ENCODE measurements at places on chromosomes 7 and 10. TPM values are rescaled to one million over a fixed set of nuclear protein-coding genes. Genes with fewer than 3 reads are reported as not detected.

The NKX2-3 gene
- not detected for total RNA-seq

DNA sequence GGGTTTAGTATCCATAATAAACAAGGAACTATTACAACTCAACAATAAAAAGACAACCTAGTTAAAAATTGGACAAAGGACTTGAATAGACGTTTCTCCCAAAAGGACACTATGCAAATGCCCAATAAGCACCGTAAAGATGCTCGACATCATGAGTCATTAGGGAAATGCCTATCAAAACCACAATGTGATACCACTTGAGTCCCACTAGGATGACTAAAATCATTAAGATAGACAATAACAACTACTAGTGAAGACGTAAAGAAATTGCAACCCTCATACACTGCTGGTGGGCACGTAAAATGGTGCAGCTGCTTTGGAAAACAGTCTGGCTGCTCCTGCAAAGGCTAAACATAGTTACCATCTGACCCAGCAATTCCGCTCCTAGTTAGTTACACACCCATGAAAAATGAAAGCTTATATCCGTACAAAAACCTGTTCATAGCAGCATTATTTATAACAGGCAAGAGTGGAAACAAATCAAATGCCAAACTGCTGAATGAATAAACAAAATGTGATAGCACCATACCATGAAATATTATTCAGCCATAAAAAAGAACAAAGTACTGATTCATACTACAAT lies 17.3 kb downstream of the CCDC3 start:
- H3K4me3 ChIP-seq: no peak overlapping the region
- H3K27ac ChIP-seq: no peak overlapping the region
- H3K4me1 ChIP-seq: peaks cover 2% of the 10 kb centered on the region
- DNase-seq: no peak
- H3K27me3 ChIP-seq: peaks cover 13% of the 10 kb centered on the region

- H3K27me3 ChIP-seq: no peaks in the 10 kb centered on the region
- peak overlapping the region; percentile 77 for H3K27ac ChIP-seq
- peaks cover 30% of the 10 kb centered on the region for H3K36me3 ChIP-seq
- H3K4me3 ChIP-seq: peak overlapping the region; percentile 44
- H3K4me1 ChIP-seq: peaks cover 6% of the 10 kb centered on the region
- peak; percentile 47 for DNase-seq
These were observed 13.9 kb downstream of the PRSS2 start for GRCh38 chr7:142784716-142785115.

The NRCAM gene
- 0.60 TPM for total RNA-seq

DNA sequence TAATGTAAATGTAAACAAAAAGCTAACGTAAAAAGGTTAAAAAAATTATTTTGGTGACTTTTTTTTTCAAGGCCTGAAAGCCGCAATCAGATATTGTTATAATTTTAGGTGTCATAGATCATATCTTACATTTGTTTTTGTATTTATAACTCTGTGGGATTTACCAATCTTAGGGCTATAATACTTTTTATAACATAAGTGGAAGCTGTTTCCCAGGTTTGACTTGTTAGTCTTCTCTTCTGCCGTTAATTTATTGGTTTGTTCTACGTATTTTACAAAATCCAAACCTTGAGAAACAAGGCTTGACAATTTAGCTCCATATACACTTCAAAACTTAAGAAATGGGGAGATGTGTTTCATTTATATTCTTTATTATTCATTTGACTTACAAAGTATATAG lies 119.4 kb downstream of the EVX1 start:
- peaks cover 13% of the 10 kb centered on the region for H3K27me3 ChIP-seq
- H3K27ac ChIP-seq: no peak overlapping the region
- H3K4me3 ChIP-seq: no peak overlapping the region
- H3K36me3 ChIP-seq: no peaks in the 10 kb centered on the region
- DNase-seq: no peak
- H3K4me1 ChIP-seq: no peaks in the 10 kb centered on the region

DNA sequence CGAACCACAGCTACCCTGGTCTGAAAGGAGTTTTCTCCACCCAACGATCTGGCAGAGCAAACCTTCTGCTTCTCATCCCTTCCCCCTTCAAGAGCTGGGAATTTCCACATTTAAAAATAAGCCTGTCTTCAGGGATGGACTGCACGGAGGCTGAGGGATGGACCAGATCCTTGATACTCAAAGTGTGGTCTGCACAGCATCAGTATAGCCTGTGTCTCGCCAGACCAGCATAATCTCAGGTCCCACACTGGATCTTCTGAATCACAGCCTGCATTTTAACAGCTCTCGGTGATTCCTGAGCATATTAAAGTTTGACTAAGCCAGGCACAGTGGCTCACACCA lies 7.1 kb downstream of the KCNMA1 start:
- no peaks in the 10 kb centered on the region for H3K4me1 ChIP-seq
- DNase-seq: no peak
- H3K36me3 ChIP-seq: no peaks in the 10 kb centered on the region
- peaks cover 15% of the 10 kb centered on the region for H3K27me3 ChIP-seq

- DNase-seq: no peak
- H3K4me3 ChIP-seq: no peak overlapping the region
- no peaks in the 10 kb centered on the region for H3K36me3 ChIP-seq
- no peak overlapping the region for H3K27ac ChIP-seq
These were observed 11.3 kb upstream of the HGF start for GRCh38 chr7:81780914-81781693.

DNA sequence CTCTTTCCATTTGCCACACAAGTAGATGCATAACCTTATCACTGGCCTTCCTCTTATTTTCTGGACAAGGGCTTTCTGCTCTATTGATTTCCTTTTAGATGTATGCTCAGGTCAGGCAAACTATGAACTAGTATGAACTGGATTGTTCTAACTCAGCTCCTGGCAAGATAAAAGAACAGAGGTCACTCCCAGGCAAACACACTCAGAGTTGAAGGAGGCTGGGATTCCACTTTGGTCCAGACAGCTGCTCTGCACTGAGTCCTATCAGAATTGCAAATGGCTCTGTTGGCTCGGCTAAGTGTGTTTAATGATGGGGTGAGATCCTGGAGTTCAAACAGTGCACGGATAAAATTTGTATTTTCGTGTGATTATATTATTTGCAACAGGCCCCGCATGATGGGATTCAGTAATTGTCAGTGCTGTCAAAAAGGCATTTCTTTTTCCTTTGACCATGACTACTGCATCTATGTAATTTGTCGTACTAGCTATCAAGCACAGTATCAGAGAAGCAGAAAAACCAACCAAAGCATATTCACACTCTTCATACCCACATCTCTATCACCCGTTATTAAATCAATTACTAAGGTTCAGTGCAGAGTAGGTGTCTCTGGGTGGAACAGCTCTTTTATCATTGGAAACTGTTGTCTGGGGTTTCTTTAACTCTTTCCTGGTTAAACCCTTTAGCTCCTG lies 288.1 kb upstream of the PRKCQ start:
- no peak for DNase-seq
- H3K4me3 ChIP-seq: no peak overlapping the region
- H3K27ac ChIP-seq: no peak overlapping the region
- no peaks in the 10 kb centered on the region for H3K27me3 ChIP-seq
- no peaks in the 10 kb centered on the region for H3K36me3 ChIP-seq

The COL17A1 gene
- not detected for total RNA-seq

Measured in activated CD4-positive, alpha-beta T cell treated with anti-CD3 and anti-CD28 coated beads for 36 hours (primary cell).